ENCODE measurements at places on chromosomes 11 and 22.

GRCh38 chr11:65574109-65574810 is 1.6 kb upstream of the EHBP1L1 start:
- peak; percentile 36 for DNase-seq

DNA sequence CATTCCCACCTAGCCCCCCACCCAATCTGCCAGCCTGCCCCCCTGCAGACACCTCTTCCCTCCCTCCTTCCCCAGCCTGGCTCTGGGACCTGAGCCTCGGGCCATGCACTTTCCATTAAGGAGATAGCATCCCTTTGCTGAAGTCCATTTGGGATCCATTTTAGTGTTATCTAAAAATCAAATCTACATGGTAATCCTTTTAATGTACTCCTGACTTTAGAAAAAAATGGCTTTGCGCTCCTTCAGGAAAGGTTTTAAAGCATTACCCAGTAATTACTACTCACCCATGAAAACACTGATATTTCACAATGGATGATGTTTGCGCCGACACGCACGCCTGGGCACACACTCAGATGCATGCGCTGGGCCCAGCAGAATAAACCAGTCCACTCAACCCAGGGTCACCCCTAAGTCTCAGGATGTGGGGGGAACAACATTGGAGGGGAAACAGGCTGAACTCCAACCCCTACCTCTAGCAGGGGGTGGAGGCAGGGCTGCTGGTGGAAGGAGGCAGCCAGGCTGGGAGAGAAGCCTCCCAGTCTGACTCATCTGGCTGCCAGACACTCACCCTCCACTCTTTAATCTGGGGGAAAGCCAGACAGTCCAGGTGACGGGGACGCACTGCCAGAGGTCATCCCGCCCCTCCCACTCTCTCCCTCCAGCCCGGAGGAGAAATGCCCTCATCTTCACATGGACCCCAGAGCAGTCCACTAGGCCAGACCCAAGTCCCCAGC is 29.8 kb downstream of the LMO1 start:
- DNase-seq, result peak; percentile 34

GRCh38 chr11:18310800-18311340 is 11.1 kb downstream of the HPS5 start:
- no peak for DNase-seq

- no peak for DNase-seq
These were observed 139.0 kb downstream of the KCNC1 start for GRCh38 chr11:17873586-17873985.

DNA sequence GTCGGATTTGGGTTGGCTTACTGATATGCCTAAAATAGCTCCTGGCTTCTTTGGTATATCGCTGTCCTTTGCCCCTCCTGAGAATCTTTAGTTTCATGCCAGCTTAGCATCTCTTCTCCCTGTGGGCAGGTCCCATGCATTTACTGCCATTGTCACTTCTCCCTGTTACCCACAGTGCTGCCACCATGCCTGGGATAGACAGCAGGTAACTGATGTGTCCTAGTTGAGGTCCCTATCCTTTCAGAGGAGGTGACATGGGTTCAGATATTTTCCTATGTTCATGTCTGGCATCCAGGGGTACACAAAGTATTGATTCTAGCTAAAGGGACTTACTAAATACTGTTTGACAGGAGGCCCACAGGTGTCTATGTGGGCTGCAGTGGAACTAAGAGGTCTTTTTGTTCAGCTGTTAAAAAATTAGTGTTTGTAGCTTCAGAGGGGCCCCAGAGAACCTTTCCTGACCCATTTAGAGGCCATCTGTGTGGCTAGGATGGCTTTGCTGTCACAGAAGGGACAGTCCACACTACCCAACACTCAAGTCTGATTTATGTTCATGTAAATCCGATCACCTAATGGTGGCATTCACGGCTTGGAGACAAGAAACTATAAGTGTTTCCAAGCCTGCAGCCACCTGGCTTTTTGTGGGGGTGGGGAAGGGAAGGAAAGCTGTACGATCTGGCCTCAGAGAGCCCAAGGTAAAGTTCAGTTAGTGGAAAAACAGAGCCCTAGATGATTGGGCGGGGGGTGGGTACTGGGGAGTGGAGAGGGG is 8.5 kb downstream of the TIMP3 start:
- no peak for DNase-seq
